AG04449 (cell line): ENCODE measurements at places on chromosomes 6 and 20.

GRCh38 chr6:162345051-162345511 is 382.5 kb downstream of the PRKN start:
- no peak for DNase-seq

DNA sequence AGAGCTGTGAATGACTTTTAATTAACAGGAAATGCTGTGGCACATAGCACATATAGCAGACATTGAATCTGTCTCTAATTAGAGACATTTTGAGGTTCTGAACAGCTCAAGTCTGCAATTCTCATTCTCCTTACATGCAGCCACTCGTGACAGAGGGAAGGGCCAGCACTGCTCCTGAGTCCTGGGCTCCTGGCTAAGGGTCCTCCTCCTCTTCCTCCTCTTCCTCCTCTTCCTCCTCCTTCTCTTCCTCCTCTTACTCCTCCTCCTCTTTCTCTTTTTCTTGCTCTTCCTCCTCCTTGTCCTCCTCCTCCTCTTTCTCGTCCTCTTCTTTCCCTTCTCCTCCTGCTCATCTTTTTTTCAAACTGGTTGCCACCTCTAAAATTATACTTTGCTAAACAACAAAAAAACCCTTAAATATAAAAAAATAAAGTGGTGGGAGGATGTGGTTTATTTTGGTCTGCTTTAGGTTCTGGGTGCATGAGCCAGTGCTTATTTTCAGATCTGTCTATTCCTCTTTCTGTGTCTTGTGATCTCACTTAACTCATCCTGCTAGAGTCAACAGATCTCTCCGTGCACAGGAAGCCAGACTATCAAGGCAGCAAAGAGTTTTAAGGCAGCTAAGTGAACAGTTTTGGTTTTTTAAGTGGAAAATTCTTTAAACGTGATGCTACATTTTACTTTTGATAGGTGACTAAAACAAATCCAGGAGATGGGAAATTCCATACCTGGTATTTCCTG is 159.3 kb downstream of the CD83 start:
- no peak for DNase-seq

DNA sequence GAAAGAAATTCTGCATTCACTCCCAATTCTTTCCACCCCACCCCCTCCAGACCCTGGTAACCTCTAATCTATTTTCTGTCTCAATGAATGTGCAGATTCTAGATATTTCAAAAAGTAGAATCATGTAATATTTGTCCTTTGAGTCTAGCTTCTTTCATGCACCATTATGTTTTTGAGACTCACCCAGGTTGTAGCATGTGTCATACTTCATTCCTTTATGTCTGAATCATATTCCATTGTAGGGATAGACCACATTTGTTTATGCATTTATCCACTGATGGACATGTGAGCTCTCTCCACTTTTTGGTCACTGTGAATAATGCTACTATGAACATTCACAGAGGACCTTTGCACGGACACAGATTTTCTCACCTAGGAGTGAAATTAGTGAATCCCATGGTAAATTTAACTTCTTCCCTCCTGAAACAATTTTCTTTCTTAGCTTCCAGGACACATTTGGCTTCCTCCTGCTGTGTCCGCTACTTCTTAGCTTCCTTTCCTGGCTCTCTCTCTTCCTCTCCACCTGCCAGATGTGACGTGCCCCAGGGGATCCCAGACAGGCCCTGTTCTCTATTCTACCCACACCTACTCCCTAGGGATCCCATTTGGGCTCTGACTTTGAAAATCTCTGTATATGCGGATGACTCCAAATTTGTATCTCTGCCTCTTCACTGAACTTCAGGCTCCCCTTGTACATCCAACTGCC is 24.1 kb upstream of the ARFGEF2 start:
- DNase-seq = no peak

DNA sequence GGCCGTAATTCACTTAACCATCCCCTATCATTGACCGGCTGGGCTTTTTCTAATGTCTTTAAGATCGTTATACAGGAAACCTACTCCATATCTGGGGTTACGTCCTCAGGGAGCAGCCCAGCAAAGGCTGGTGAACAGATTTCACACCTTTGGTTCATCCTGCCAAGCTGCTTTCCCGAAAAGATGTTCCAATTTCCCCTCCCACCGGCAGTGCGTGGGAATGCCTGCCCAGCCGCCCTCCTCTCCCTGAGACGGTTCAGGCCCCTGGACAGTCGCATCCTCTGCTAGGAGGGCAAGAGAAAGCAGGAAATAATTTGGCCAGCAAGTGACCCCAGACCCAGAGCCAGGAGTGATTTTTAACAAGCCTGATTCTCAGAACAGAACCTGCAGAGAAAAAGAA is 16.3 kb downstream of the SIRPA start:
- no peak for DNase-seq

DNA sequence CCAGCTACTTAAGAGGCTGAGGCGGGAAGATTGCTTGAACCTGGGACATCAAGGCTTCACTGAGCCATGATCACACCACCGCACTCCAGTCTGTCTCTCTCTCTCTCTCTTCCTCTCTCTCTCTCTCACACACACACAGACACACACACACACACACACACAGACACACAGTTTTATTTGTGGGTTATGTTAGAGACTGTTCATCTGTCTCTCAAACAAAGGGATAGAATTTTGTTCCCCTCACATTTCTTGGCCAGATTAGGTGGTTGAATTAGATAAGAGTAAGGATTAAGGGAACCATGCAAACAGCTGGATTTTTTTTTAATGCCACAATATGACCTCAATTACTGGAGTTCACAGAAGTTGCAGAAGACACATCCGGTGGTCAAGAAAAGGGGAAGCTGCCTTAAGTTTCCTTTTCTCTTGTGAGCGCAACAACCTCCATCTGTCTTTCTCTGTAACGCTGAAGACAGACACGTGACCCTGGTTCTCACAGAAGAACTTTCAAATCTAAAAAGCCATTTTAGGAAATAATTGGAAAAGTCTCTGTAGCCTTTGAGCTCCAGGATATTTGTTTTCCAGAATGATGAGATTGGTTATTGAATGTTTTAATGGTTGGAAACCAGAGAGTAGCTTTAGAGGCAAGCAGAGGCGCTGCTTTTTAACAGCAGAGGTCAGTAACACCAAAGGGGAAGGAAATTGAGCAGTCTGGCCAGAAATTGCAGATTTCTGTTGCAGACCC is 32.9 kb upstream of the LGSN start:
- no peak for DNase-seq

GRCh38 chr20:6626805-6627204 is 140.7 kb upstream of the BMP2 start:
- DNase-seq = no peak

DNA sequence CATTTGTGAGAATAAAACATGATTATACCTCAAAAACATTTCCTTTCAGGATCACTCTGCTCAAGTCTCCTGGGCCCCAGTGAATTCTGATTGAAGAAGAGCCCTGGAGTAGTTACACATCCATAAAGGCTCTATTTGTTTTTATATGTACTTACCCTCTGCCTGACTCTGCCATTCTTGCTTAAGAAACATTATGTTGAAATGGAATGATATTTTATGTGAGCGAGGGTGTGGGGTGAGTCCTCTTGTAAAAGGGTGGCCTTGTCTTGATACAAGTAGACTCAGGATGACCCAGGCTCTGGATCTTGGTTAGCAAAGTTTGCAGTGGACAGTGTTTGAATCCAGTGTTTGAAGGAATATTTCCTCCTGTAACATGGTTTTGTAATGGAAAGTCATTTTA is 215.4 kb upstream of the PREP start:
- DNase-seq = no peak

DNA sequence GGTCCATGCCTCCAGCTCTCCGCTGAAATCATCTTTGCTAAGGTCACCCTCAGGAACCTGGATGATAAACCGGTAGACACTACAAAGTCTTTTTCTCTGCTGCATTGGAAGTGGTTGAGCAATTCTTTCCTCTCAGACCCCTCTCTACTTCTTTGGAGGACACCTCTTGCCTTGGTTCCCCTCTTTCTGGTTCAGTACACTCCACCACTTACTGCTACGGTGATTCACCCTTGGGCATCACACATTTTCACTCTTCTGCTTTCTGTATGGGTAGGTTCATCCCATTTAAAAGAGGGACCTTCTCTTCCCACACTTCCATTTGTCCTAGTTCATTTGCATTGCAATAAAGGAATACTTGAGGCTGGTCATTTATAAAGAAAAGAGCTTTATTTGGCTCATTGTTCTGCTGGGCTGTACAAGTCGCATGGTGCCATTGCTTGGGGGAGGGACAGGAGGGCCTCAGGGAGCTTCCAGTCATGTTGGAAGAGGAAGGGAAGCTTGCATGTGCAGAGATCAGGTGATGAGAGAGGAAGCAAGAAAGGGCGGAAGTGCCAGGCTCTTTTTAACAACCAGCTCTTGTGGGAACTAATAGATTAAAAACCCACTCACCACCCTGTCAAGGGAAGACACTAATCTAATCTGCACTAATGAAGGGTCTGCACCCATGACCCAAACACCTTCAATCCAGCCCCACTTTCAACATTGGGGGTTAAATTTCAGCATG is 149.7 kb upstream of the TMEM170B start:
- no peak for DNase-seq

DNA sequence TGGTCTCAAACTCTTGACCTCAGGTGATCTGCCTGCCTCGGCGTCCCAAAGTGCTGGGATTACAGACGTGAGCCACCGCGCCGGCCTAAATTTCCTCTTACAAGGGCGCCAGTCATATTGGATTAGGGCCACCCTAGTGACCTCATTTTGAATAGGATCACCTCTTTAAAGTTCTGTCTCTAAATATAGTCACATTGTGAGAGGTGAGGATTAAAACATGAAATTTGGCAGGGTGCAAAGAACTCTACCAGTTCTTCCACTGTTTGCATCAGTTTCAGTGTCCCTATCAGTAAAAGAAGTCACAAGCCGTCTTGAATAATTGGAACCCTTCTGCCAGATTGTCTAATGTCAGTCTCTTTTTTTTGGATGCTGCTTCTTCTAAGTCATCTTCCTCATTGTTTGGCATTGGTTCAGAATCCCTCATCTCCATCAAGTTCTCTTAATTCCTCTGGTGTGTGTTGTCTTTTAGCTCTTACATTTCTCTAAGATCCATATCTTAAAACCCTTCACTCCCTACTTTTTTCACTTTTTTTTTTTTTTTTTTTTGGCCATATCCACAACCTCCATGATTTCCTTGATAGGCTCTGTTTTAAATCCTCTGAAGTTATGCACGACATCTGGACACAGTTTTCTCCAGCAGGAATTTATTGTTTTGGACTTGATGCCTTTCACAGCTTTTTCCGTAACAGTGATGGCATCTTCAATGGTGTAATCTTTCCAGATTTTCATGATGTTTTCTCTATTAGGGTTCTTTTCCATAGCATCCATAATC is 56.8 kb downstream of the NCOA3 start:
- no peak for DNase-seq

GRCh38 chr6:19035461-19036195 is 648.5 kb downstream of the RNF144B start:
- no peak for DNase-seq

DNA sequence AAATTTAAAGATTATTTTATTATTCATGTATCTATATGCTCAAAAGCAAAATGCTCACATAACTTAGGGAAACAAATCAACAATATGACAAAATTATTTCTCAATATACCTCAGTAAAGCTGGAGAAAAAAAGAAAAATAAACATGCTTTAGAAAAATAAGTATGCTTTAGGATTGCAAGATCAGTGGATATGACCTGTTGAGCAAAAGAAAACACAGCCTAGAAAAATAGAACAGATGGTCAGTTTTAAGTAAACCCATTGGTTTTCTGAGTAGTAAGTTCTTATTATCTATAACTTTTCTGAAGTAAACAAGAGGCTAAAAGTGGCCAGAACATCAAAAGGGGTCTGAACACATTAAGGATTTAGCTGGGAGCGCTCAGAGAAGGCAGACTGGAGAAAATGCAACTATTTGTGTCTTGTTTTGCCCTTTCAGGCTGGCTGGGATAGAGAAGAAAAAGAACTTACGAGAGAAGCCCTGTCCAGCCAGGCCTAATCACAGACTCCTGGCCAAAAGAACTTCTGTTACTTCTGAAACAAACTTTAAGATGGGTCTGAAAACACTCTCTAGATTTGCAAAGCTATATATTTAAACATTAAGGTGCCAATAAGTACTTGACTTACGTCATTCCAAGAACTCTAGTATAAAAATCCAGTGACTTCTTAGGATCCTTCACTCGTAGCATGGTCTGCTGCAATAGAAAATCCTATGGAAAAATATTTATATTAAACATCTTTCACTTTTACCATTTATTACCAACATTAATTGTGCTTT is 16.5 kb downstream of the GLO1 start:
- DNase-seq = no peak

GRCh38 chr6:158121335-158121734 is 46.7 kb downstream of the SERAC1 start:
- no peak for DNase-seq

DNA sequence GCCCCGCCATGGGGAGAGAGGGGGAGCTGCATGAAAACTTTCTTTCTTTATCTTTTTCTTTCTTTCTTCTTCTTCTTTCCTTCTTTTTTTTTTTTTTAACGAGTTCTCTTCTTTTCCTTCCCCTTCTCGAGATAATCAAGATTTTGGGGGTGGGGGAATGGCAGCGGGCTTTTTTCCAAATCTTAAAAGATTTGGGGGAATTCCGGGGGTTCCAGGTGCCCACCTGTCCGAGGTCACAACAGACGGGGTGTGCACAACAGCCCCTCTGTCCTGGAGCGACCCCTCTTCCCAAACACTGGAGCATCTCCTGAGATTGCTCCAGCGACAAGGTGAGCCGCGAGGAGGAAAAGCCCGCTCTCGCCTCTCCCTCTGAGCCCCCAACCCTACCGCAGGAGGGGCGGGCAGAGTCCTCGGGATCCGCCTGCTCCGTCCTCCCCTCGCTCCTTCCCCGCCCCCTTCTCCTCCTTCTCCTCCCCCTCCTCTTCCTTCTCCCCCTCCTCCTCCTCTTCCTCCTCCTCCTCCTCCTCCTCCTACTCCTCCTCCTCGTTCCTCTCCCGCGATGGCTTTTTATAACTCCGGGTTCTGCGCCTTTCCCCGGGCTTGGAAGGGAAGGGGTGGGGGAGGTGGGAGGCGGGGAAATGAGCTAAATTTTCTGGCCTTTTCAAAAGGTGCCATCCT is 689 bp upstream of the KCNB1 start:
- no peak for DNase-seq

- DNase-seq = no peak
These were observed 49.8 kb downstream of the CPXM1 start for GRCh38 chr20:2750491-2751251.

GRCh38 chr6:105431226-105431625 is 28.3 kb upstream of the PREP start:
- DNase-seq = no peak

GRCh38 chr20:60802676-60803075 is 449.4 kb upstream of the CDH4 start:
- DNase-seq = no peak

- DNase-seq = no peak
These were observed 329.8 kb upstream of the EPHA7 start for GRCh38 chr6:93749191-93749590.

DNA sequence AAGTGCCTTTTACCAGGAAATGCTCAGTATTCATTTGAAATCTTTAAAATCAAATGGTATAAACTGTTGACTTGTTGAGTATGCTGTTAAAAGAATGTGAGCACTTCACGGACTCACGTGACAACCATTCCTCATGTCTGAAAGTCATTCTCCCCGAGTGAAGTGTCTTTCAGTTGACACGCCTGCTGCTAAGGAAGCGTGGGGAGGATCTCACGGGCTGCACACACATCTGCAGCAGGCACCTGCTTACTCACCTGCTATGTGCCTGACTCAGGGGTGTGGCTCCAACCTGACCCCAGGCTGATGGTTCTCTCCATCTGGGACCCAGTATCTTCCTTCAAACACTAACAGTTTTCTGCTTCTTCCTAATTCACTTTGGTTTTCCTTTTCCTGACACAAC is 32.7 kb downstream of the WDR27 start:
- DNase-seq = no peak

GRCh38 chr6:91221072-91221720 is 634.3 kb upstream of the MAP3K7 start:
- DNase-seq = no peak

- no peak for DNase-seq
These were observed 178.8 kb upstream of the SNX9 start for GRCh38 chr6:157644043-157644810.
